Stimulated activated CD8-positive, alpha-beta memory T cell treated with anti-CD3 and anti-CD28 coated beads, Interleukin-4, amount 100 ng/mL, for 1 hour (primary cell): ENCODE measurements at places on chromosomes 1 and 21.

- no peak for DNase-seq
These were observed 744 bp upstream of the WDR26 start for GRCh38 chr1:224435318-224435763.

- DNase-seq = no peak
These were observed 12.3 kb upstream of the LRRC8C start for GRCh38 chr1:89620664-89621063.

DNA sequence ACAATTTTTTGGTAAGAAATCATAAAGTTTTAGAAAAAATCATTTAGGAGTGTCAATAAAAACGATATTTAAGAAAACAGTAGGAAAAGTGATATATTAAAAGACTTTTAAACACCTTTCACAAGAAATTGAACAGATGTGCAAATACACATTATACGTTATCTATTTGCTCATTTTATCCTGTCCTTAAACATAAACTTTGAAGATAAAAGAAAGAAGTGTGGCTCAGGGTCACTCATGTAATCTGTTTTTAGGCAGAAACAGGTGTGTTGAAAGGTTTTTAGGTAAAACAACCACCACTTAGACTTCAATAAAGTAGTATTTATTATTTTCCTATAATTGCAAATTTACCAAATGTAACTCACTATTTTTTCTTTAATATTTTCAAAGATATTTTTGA, 13.1 kb downstream of the AMY2B start:
- no peak for DNase-seq

DNA sequence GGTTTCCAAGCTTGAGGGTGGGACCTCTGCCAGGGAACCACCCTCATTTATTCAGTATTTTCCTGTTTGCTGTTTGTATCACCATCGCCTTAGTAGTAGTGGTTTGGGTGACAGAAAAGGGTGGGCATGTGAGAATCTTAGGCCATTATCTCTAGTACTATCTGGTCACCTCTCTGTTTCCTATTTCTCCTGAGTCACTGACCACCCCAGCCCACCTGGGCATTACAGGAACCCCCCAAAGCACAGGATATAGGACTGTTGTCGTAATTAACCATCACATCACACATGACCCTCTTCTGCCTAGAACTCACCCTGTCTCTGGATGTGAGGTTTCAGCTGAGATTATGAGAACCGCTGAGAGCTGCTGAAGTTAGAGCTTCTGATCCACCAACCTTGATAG, 60.4 kb downstream of the IL23R start:
- no peak for DNase-seq

GRCh38 chr1:68453060-68453670, 3.4 kb upstream of the RPE65 start:
- no peak for DNase-seq

GRCh38 chr1:15849775-15850324, 2.3 kb downstream of the SPEN start:
- no peak for DNase-seq

- DNase-seq = no peak
These were observed 50.9 kb upstream of the AK4 start for GRCh38 chr1:65097076-65097475.

DNA sequence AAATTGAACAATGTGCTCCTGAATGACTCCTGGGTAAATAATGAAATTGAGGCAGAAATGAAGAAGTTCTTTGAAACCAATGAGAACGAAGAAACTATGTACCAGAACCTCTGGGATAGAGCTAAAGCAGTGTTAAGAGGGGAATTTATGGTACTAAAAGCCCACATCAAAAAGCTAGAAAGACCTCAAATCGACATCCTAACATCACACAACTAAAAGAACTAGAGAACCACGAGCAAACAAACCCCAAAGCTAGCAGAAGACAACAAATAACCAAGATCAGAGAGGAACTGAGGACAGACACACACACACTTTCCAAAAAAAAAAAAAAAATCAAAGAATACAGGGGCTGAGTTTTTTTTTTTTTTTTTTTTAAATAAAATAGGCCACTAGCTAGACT, 564.2 kb downstream of the SMYD3 start:
- no peak for DNase-seq

DNA sequence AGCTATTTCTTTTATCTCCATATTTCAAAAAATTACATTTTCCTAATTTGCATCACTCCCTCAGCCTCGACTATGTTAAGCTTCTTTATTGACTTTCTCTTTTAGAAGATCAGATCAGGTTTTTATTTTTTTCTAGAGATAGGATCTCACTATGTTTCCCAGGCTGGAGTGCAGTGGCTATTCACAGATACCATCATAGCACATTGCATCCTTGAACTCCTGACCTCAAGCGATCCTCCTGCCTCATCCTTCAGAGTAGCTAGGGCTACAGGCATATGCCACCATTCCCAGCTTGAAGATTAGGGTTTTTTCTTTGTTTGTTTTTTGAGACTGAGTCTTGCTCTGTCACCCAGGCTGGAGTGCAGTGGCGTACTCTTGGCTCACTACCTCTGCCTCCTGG, 20.1 kb downstream of the UCK2 start:
- DNase-seq = no peak

DNA sequence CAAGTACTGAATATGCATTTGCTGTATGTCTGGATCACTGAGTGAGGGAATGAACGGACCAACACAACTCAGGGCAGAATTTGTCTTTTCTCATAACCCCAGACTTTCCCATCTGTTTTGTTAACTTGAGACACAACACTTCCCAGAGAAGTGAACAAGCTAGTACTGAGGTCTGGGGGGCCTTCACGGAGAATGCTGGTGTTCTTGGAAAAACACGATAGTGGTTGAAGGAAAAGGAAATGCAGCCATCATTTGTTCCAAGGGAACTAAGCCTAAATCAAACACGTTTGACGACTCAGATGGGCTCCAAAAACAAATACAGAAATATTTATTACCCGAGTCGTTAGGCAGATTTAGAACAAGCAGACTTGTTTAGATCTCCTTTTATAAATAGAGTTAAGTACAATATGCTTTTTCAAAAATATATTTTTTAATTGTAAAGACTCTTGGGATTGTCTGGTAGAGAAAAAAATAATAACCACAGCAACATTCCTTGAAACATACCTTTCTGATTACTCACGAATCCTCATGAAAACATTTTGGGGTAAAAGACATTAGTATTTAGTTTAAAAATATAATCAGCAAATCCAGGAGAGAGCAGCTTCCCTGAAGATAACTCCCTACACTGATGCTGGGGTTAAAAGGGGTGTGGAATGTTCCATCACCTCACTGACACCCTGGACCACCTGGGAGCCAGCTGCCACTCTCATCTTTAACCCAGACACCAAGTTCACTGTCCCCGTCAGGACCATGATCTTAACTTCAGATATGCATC, 427.7 kb upstream of the RUNX1 start:
- DNase-seq = no peak

- DNase-seq = no peak
These were observed 29.3 kb upstream of the RD3 start for GRCh38 chr1:211521102-211521815.

- DNase-seq = no peak
These were observed 80.3 kb upstream of the PTBP2 start for GRCh38 chr1:96641282-96641681.

DNA sequence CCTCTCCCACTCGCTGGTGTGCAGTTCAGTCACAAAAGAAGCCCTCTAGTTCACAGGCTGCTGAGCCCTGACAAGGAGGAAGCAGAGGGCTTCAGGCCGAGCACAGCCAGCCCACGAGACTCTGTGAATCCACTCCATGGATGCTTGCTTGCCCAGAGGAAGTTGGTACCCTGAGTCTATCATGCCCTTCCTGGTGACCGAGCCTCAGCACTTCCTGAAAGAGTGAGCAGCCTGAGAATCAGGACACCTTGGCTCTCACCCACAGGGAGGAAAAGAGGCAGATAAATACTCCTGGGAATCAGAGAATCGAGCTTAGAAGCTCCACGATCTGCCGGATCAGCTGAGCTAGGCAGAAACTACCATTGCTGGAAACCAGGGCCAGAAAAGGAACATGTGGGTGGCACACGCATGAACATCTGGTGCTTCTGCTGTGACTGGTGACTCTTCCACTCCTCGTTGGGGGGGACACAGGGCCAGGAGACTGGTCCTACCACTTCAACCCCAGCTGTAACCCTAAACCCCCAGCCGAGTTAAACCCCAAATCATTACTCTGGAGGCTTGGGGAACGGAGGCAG, 376.3 kb upstream of the CAMK1G start:
- DNase-seq = no peak

DNA sequence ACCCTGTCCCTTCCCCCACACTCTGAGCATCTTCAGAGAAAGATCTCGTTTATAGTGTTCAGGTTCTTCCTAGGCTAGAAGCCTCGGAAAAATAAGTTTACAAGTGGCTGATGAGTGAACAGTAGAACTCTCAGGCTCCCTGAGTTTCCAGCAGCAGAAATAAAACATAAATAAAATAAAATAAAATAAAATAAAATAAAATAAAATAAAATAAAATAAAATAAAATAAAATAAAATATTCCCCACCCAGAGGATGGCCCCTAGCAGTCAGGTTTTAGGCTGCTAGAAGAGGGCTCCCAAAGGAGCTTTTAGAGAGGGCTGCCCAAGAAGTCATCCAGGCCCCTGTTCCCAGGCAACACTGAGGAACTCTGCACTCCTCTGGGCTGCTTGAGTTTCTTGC, 55.1 kb downstream of the KCNC4 start:
- DNase-seq = no peak

DNA sequence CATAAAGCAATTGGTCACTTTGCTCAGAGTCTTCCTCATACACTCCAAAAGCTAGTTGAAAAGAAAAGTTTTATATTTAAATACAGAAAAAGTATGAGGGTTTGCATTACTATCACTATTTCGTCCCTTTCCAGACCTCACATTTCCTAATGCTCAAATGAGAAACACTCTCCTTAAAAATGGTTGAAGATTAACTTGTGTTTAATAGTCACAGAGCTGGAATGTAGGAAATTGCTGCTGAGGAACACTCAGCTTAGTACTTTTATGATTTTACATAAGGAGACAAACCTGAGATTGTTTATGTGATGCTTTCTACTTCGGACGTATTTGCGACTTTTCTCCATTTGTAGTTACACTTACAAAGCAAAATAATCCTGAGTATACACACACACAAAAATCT, 39.8 kb downstream of the MYSM1 start:
- no peak for DNase-seq

GRCh38 chr1:186094172-186094571, 280.9 kb downstream of the TPR start:
- DNase-seq = no peak

- DNase-seq = peak; percentile 18
These were observed 66.9 kb upstream of the LRIF1 start for GRCh38 chr1:111030590-111030989.

- no peak for DNase-seq
These were observed 7.8 kb downstream of the PROX1 start for GRCh38 chr1:213995603-213996002.
